ENCODE measurements at places on chromosomes 7 and 10.
A peak's percentile ranks its signal among the peaks of the same experiment; 100 is the strongest.

GRCh38 chr10:114975091-114975490, 37.1 kb downstream of the TRUB1 start:
- DNase-seq = no peak

DNA sequence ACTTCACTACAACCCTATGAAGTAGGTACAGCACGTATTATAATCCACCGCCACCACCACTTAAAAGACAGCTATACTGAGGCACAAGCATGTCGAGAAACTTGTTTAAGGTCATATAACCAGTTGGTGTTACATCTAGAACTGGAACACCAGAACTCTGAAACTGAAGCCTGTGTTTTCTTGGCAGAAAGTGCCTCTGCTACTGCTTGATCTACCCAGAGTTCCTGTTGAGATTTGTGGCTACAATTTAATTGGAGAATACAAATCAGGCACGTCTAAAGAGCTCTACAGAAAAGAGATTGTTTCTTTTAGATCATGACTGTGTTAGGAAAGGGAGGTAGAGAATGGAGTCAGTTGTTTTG, 4.3 kb upstream of the ADD3 start:
- no peak for DNase-seq

GRCh38 chr7:12942609-12943008, 255.2 kb downstream of the ARL4A start:
- no peak for DNase-seq

GRCh38 chr7:156195276-156195675, 383.0 kb upstream of the SHH start:
- no peak for DNase-seq

DNA sequence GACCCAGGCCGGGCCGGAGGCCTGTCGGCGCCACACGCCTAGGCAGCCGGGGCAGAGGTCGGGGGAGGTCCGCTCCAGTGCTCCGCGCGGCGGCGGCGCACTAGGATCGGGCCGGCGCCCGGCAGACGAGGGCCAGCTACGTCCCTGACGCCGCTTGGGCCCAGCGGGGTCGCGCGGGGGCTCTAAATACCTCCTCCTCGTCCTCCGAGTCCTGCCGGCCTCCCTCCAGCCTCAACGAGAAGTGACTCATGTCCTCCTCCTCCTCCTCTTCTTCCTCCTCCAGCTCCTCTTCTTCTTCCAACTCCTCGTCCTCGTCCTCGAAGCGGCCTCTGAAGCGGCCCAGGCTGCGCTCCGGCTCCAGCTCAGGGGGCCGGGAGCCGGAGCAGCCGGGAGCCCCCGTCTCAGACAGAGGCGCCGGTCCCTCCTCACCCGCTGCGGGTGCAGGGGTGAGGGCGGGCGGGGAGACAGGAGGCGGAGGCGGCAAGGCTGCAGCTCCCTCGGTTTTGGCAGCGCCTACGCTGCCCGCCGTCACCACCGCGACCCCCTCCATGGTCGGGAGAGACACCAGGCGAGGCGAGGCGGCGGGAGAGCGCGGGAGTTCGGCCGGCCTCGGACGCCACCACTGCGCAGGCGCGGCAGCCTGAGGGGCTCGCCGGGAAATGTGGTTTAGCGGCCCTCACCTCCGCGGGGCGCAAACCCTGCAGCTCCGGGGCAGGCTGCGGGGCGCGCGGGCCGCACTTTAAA, at the start of gene PCGF6:
TSS of gene PCGF6 (minus strand) at position 624 of the 744 bp plus-strand sequence. CDS start at position 550, 74 bp downstream.
- peak; percentile 87 for DNase-seq

DNA sequence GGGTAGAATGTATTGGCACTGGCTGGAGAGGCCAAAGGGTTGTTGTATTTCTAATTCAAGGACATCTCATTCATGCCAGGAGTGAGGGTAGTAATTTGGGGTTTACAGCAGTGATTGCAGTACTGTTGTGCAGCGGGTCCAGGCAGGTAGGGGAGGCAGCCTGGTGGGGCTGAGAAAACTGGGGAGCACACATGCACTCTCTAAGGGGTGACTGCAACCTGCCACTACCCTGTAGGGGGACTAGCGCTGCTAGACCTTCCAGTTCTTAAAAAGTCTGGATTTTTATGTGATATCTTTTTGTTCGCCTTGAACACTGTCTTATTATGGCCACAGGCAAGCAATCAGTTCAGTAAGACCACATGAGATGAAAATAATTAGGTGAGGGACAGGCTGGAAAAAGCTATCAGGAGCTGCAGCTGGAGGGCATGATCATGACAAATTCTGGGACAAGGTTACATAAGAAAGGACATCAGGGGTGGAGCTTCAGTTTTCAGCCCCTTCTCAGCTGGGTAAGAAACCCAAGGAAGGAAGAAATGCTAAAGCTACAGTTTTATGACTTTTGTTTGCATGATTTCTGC, 149.0 kb downstream of the ARHGAP21 start:
- no peak for DNase-seq

- peak; percentile 17 for DNase-seq
These were observed 243.2 kb upstream of the TMEM229A start for GRCh38 chr7:124276005-124276622.

GRCh38 chr10:93757136-93757535, 600 bp upstream of the LGI1 start:
- no peak for DNase-seq

- no peak for DNase-seq
These were observed 67.2 kb downstream of the VOPP1 start for GRCh38 chr7:55504967-55505658.

GRCh38 chr10:103739039-103739764, 116.2 kb downstream of the SH3PXD2A start:
- no peak for DNase-seq

DNA sequence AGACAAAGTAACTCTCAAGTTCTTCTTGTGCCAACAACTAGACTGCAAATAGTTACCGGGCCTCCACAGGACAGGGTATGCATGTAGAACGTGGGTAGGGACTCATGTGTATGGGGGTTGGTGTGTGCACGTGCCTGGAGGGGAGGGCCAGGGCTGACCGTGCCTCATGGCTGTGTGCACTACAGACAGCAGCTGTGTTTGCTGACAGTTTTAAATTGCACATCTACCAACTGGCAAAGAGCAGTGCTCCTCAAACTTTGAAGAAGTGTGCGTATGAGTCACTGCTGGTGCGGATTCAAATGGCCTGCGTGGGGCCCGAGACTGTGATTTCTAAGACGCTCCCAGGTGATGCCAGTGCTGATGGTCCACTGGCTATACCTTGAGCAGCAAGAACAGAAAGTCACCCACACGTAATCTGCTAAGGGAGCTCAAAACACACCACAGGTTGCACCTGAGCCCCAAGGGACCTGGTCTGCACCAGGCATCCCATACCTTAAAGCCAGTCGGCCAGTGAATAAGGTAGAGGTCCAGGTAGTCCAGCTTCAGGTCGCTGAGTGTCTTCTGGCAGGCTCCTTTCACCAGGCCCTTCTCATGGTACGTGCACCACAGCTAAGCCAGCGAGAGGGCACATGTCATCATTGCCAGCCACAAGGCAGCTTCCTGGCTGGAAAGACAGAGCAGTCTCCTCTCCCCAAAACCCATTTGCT, 8.5 kb downstream of the AKR1B1 start:
- no peak for DNase-seq

DNA sequence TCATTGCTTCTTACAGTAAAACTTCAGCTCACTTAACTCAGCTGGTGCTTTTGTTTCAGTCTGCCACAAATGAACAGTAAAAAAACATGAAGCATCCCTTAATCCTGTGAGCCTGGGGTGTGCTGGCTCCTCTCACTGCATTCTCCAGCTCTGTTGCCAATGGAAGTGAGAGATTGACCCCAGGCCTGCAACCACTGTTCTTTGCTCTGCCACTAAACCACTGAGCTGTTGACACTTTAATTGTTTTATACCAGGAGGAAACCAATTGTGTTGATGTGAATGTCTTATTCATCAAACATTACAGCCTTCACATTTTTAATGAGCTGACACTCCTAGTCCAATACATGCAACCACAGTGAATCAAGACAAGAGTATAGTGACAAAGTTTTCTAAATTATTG, 69.4 kb upstream of the FZD1 start:
- DNase-seq = no peak

- no peak for DNase-seq
These were observed 201.3 kb downstream of the MAD1L1 start for GRCh38 chr7:2031451-2031845.

DNA sequence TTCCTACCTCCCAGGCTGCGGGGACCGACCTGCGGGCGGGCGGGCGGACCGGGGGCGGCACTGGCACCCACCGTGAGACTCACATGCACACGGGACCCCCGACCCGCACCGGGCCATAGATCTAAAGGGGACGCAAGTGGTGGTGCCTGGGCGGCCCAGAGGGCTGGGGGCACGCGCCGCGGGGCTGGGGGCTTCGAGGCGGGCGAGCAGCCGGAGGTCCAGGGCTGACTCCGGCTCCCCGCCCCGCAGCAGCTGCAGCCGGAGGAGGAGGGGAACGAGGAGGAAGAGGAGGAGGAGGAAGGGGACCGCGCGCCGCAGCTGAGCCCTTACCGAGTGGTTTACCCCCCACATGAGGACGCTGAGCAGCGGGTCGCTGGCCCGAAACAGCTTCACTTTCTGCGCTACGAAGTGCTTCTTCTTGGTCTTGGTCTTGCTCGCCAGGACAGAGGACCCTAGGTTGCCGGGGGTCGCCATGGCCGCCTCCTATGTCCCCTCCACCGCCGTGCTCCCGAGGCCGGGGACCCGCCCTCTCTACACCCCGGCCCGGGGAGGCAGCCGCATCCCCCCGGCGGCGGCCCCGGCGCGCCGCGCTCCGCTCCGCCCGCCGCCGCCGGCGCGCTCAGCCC, 412 bp downstream of the PIP4K2A start:
- peak; percentile 14 for DNase-seq

GRCh38 chr10:62831346-62831745, 15.2 kb upstream of the EGR2 start:
- no peak for DNase-seq

DNA sequence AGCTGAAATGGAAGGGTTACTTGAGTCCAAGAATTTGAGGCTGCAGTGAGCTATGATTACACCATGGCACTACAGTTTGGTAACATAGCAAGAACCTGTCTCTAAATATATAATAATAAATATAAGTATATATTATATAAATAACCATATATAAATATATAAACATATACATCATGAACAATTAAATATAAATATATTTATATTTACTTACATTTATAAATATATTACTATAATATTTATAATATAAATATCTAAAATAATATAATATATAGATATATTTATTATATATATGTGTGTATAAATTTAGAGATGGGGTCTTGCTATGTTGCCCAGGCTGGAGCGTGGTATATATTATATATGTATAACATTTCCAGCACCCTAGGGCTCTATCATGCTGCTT, 42.4 kb upstream of the LYZL1 start:
- no peak for DNase-seq

DNA sequence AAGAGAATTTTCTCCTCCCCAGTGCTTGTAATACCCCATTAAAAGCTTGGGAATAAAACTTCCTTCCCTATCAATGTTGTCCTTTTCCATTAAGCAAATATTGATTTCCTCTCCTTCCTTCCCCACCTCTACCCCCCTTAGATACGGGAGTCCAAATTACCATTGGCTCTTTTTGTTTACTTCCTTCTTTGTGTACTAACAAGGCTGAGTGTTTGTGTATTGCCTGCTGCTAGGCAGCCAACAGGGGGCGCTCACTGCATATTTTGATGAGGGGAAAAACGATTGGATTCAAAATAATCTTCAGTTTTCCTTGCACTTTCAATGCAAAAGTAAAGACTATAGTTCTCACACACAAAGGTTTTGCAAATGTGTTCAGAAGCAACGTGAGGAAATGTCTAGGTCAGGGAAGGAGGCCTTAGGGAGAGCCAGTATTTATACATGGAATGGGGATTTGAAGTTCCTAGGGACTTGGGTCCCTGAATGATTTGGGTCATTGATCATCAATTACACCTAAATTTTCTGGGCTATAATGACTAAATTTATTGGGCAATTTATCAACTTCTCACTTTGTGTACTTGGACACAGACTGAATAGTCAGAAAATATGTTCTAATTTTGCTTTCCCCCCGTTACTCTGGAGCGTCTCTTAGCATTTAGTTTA, 23.6 kb upstream of the VPS41 start:
- DNase-seq = peak; percentile 38

DNA sequence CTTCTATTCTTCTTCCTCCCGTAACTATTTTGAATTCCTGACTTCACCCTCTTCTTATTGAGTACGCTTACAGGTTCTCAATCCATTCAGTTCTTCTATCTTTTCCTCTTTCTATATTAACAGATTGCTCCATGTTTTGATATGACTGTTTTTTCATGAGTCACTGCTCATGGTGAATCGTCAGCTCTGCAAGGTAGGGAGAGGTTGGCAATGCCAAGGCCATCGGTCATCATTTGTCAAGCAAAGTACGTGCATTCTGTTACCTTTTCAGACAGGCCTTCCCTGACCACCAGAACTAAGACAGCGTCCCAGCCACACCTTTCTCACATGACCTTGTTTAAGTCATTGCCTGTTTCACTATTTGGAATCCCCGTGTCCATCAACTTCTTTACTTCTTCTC, 1001.9 kb upstream of the SORCS1 start:
- no peak for DNase-seq

DNA sequence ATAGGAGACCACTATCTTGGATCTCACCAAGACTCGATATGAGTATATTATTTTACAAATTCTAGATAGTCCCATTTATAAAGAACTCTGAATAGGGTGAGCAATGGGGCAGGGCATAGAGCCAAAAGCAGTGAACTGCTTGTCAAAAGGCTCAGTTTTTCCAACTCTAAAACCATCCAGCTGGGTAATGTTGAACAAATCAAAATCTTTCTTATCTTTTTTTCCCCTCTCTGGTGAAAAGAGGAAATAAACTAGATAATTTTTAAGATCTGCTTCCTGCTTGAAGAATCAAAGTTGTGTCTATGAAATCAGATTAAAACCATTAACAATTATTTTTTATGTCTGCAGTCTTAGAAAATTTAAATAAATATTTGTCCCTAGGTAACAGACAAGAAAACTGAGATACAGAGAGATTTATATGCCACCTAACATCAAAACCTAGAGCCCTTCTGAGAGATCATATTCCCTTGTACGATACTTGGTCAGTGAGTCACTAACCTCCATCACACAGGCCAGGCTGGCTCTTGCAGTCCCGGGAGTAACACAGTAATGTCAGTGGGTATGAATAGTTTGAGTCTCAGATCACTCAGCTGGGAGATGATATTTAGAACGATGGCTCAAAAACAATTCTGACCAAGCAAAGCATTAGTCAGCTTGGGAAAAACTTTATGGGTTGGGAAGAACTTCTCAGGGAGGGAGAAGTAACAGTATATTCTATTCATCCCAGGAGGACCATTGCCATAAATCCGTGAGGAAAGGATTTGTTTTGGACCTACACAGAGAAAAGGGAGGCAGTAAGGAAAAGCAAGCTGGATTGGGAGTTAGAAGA, 178.8 kb downstream of the REEP3 start:
- no peak for DNase-seq

DNA sequence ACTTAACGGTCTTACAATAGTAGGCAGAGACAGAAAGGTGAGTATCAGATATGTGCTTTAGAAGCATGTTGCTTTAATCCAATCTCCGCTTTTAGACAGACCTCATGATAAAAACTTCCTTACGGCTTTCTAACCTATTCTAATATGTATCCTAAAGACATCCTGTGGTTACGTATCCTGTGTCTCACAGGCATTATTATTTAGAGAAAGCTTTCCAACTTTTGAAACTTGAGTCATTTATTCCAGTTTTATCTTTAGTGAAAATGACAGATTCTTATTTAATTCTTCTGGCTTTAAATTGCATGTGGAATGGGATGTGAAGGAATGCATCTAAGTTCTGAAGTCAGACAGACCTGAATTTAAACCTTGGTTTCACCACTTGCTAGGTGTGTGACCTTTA, 118.9 kb downstream of the OTUD1 start:
- DNase-seq = no peak

All from progenitor cell of endocrine pancreas (in vitro differentiated cells).